ENCODE measurements at places on chromosomes 3 and 15. TPM values are rescaled to one million over a fixed set of nuclear protein-coding genes. Genes with fewer than 3 reads are reported as not detected.

- no peaks in the 10 kb centered on the region for H3K27me3 ChIP-seq
- H3K27ac ChIP-seq = no peak overlapping the region
- no peaks in the 10 kb centered on the region for H3K36me3 ChIP-seq
- no peak overlapping the region for H3K4me3 ChIP-seq
Measured at GRCh38 chr3:128173849-128174248, 20.6 kb downstream of the EEFSEC start.

- no peaks in the 10 kb centered on the region for H3K36me3 ChIP-seq
- H3K4me3 ChIP-seq = no peak overlapping the region
- no peaks in the 10 kb centered on the region for H3K4me1 ChIP-seq
- no peak overlapping the region for H3K27ac ChIP-seq
- peaks cover 2% of the 10 kb centered on the region for H3K27me3 ChIP-seq
Measured at GRCh38 chr3:54427941-54428871, 305.9 kb downstream of the CACNA2D3 start.

GRCh38 chr15:36769098-36769497 is 189.7 kb downstream of the CDIN1 start:
- H3K4me3 ChIP-seq = no peak overlapping the region
- H3K27ac ChIP-seq = no peak overlapping the region
- H3K27me3 ChIP-seq = no peaks in the 10 kb centered on the region
- DNase-seq = no peak

The MUSTN1 gene
- total RNA-seq = 1.3 TPM

The APBA2 gene
- total RNA-seq = 66.0 TPM

- H3K36me3 ChIP-seq = no peaks in the 10 kb centered on the region
- H3K27me3 ChIP-seq = peaks cover 6% of the 10 kb centered on the region
- H3K27ac ChIP-seq = no peak overlapping the region
- no peak overlapping the region for H3K4me3 ChIP-seq
- no peak for DNase-seq
- H3K4me1 ChIP-seq = no peaks in the 10 kb centered on the region
Measured at GRCh38 chr3:140093742-140094141, 158.8 kb downstream of the CLSTN2 start.

The PIF1 gene
- total RNA-seq = 45.8 TPM

- H3K27me3 ChIP-seq = no peaks in the 10 kb centered on the region
- DNase-seq = no peak
- peaks cover 3% of the 10 kb centered on the region for H3K4me1 ChIP-seq
- peaks cover 1% of the 10 kb centered on the region for H3K36me3 ChIP-seq
- no peak overlapping the region for H3K4me3 ChIP-seq
- no peak overlapping the region for H3K27ac ChIP-seq
Measured at GRCh38 chr3:143267989-143268388, 148.4 kb downstream of the CHST2 start.

DNA sequence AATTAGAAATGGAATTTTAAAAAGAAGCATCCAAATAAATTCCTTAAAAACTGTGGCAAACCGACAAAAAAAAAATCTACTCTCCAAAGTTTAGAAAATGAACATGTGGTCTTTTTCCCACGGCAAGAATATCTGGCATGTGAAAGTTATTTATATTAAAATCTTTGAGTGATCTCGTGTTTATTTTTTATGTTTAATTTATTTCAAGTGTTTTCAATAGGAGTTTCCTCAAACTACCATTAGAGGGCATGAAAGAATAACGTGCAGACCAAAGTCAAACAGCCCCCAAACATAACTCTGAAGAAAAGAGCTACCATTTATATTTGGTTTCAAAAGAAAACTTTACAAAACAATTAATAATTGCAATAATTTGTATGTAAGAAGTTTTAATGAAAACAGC is 286.4 kb downstream of the ZIC4 start:
- no peaks in the 10 kb centered on the region for H3K4me1 ChIP-seq
- H3K4me3 ChIP-seq = no peak overlapping the region
- no peaks in the 10 kb centered on the region for H3K27me3 ChIP-seq
- no peak for DNase-seq

DNA sequence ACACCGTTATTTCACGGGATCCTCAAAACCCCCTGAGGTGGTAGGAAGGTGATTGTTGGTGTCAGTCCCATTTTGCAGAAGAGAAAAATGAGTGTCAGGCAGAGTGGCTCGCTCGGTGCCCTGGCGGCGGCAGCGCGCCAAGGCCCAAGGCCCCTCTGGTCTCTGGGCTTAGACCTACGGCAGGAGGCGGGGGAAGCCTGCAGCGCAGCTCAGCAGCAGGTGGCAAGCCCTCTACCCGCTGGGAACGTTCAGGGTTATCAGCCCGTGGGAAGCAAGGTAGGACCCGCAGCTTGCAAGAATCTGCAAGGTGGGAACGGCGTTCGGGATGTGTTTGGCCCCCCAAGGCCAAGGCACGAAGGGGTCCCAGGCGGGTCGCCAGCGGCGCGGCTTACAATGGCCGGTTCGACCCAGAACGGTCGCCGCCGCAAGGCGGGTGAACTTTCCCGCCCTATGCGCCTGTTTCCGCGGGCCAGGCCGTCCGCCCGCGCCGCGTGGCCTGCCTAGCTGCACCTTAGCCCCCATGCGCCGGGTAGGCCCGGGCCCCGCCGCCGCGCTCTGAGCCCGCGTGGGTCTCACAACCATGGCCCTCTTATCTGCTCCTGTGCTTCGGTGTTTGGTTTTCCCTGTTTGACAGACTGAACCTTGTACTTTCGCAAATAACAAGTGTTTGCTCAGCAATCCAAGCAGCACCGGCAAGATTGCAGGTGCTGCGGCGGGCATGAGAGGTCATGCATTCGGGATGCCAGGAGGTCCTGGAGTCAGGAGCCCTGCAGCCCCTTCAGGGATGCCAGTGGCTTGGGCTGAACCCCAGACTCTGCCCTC is 39.7 kb downstream of the CCNL1 start:
- no peak for DNase-seq
- H3K4me3 ChIP-seq = no peak overlapping the region
- H3K27ac ChIP-seq = no peak overlapping the region
- no peaks in the 10 kb centered on the region for H3K27me3 ChIP-seq
- peaks cover 14% of the 10 kb centered on the region for H3K4me1 ChIP-seq
- peaks cover 7% of the 10 kb centered on the region for H3K36me3 ChIP-seq

GRCh38 chr3:46122091-46122490 is 86.0 kb downstream of the CCR1 start:
- H3K4me1 ChIP-seq = peaks cover 19% of the 10 kb centered on the region
- H3K4me3 ChIP-seq = no peak overlapping the region
- no peak for DNase-seq
- no peak overlapping the region for H3K27ac ChIP-seq
- peaks cover 9% of the 10 kb centered on the region for H3K27me3 ChIP-seq
- peaks cover 44% of the 10 kb centered on the region for H3K36me3 ChIP-seq

The MAGEL2 gene
- not detected for total RNA-seq

The THAP10 gene
- total RNA-seq = not detected

The FAM227B gene
- total RNA-seq = 6.6 TPM

The MST1R gene
- total RNA-seq = 1.7 TPM

- peaks cover 37% of the 10 kb centered on the region for H3K36me3 ChIP-seq
- no peaks in the 10 kb centered on the region for H3K27me3 ChIP-seq
- H3K4me3 ChIP-seq = no peak overlapping the region
- no peak for DNase-seq
- peaks cover 17% of the 10 kb centered on the region for H3K4me1 ChIP-seq
- no peak overlapping the region for H3K27ac ChIP-seq
Measured at GRCh38 chr3:197881270-197881969, 68.6 kb upstream of the RPL35A start.
